GM12892 (cell line): ENCODE measurements at places on chromosomes 1 and 21.

- no peak for DNase-seq
Measured at GRCh38 chr1:38131024-38131585, 84.5 kb upstream of the POU3F1 start.

GRCh38 chr1:30677471-30677870 is 45.9 kb downstream of the MATN1 start:
- DNase-seq = no peak

GRCh38 chr21:24375201-24375600 is 1232.1 kb downstream of the MRPL39 start:
- no peak for DNase-seq

- DNase-seq = no peak
Measured at GRCh38 chr1:34115233-34115632, 49.8 kb downstream of the CSMD2 start.

GRCh38 chr1:106536741-106537140 is 519.7 kb upstream of the PRMT6 start:
- DNase-seq = no peak

- DNase-seq = no peak
Measured at GRCh38 chr1:16099412-16099811, 26.0 kb upstream of the FAM131C start.

- no peak for DNase-seq
Measured at GRCh38 chr1:64765826-64766225, 21.0 kb downstream of the RAVER2 start.

DNA sequence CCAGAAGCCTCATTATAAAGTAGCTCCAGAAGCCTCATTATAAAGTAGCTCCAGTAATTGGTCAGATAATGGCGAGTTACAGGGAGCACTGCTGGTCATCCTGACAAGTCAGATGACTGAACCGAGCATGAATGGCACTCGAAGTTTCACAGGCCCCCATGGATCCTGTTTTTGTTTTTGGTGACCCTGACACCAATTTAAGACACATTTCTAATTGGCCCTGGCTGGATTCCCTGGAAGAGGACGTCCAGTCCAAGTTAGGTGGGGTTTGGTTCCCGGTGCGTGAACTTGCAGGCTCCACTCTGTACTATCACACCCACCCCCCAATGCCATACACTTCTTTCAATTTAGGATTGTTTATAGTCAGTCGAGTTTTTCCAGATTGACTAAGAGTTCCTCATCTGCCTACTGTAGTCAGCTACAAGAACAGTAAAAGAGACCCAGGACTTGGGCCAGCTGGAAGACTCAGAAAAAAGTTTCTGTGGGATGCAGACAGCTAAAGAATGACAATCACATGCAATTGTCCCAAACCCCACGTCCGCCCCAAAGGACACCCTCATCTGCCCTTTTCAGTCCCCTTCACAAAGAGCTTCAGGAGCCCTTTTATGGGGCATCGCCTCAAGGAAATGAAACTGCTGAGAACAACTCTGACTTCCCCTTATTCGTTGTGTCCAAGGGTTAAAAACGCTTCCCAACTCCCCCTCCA is 2.7 kb downstream of the DHRS3 start:
- DNase-seq = no peak

DNA sequence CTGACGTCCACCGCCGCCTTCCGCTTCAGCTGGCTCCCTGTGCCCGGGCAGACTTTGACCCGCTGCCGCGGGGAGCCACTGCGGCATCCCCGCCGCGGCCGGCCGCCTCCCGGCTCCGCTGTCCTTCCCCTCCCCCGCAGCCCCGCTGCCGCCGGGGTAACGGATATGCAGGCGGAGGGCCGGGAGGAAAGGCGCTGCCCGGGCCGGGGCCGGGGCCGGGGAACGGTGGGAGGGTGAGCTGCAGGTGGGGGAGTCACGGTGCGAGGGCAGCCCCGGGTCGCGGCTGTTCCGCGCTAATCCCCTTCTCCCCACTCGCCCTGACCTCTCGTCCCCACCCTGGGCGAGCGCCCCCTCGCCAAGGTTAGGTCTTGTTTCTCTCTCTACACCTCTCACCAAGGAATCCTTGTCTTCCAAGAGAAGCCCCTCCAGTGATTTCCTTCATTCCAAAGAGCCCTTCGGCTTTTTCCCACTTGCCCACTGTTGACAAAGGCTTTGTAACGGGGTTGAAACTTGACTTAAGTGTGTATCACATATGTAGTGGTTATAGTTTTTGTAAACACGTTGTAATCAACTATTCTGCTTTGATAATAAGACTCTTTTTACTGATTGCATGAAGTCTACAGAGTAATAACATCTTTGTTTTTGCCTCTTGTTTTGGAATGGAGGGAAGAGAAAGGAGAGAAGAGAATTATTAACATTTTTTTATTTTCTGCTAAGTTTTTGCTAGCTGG is 669 bp downstream of the XPR1 start:
- peak; percentile 53 for DNase-seq

DNA sequence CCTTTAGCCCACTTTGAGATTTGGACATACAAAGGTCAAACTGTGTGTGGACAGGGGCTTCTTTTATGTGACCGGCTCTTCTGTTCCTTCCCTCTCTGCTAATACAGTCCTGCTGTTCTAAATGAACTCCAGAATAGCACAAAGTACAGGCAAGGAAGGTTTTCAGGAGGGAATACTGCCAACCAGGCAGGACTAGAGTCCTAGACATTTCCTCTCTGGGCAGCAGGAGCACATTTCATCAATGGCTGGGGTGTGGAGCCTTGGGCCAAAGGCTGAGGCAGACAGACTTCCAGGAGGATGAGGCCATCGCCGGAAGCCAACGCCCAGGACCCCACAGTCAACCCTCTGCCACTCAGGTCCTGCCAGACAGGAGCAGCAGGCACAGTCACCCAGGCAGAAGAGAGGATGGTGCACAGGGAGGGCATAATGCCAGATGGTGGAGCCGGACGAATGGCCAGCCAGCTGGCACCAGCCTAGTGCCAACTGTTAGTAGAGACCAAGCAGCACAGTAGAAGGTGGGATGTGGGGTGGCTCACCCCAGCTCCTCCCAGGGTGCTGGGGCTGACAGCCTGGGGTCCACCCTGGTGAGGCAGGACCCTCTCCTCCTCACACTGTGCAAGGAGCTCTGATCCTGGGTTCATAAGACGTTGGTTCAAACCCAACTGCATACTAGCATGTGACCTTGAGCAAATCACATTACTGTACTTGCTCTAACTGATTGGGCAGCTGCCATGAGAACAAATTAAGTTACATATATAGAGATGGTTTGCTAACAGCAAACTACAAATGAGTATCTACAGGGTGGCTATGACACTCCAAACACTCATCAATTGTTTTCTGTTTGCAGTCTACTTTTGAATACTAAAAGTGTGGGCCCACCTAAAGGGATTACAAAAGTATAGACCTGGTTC is 410.7 kb downstream of the SIPA1L2 start:
- DNase-seq = no peak

- DNase-seq = no peak
Measured at GRCh38 chr1:201405484-201405831, 6.3 kb upstream of the LAD1 start.

DNA sequence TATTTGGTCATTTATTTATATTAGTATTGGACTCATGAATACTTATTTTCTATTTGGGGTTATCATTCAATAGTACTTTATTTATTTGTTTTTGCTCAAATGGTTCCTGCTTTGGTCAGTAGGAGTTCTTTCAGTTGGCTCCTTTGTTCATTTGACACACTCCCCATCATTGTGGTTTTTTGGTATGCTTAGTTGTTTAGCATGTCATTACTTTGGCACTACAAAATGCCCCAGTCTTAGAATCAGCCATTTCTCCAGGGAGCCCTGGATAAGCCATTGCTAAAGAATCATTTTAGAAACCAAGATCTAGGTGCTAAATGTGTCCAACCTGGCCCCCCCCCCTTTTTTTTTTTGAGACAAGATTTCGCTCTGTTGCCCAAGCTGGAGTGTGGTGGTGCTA is 61.7 kb upstream of the MRPS6 start:
- no peak for DNase-seq
